Fibroblast of skin of right biceps (primary cell): ENCODE measurements at places on chromosomes 7 and 10.
A peak's percentile ranks its signal among the peaks of the same experiment; 100 is the strongest.

DNA sequence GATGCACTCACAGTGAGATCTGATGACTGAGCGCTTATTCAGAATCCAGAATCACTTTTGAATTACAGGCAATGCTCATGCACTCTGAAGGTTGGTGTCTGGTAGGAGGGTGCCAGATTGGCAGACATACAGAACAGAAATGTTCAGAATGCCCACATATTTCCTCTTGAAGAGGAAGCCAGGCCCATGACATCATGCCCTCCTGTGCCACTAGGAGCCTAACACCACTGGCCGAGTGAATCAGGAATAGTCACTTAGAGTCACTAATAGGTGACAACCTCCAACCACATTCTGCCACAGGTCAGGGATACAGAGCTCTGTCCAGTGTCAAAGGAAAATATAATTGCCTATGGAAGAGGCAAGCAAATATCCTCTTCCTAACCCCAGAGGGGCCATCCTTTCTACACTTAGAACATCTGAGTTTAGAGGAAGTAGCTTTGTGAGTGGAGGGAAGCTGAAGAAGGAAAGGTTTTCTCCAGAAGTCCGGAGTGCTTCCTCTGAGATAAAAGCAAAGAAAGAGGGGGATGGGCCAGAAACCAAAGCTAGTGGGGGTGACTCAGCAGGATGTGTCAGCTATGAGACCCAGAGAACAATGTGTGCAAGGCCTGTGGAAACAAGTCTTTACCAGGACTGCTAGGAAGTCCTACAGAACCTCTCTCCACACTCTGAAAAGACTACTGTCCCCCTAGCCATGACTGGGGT lies 838.8 kb downstream of the GRID1 start:
- peak; percentile 40 for DNase-seq

DNA sequence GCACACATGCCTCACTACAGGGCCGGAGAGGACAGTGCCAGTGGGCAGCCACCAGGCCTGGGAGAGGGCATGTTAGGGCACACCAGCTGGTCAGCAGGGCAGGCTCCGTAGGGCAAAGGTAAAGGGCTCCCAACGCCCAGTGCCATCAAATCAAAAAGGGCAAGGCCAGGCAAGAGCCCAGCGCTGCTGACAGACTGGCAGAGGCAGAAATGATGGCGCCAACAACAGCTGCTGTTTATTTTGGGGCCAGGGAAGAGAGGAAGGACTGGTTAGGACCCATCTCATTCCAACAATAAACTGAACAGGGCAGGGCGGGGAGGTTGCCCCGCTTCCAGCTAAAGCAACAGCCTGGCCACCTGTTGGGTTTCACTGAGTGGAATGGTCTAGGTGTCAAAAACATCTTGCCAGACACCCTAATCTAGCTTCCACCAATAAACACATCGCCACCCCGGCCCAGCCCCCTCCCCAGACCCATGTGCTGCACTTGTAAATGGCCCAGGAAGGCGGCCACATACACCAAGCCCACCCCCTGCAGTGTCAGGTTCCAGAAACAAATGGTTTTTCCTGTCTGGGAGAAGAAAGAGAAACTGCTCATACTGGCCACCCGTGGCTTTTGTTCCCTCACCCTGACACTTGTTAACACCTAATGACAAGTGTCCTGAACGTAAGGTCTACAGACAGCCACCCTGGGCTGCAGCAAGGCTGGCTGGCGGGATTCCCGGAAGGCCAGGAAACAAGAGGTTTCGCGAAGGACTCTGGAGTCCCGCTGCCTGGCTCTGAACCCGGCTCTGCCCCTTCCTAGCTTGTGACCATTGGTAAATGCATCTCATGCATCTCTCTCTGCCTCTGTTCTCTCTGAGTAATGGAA lies 15.3 kb downstream of the SH3PXD2A start:
- DNase-seq, result no peak

DNA sequence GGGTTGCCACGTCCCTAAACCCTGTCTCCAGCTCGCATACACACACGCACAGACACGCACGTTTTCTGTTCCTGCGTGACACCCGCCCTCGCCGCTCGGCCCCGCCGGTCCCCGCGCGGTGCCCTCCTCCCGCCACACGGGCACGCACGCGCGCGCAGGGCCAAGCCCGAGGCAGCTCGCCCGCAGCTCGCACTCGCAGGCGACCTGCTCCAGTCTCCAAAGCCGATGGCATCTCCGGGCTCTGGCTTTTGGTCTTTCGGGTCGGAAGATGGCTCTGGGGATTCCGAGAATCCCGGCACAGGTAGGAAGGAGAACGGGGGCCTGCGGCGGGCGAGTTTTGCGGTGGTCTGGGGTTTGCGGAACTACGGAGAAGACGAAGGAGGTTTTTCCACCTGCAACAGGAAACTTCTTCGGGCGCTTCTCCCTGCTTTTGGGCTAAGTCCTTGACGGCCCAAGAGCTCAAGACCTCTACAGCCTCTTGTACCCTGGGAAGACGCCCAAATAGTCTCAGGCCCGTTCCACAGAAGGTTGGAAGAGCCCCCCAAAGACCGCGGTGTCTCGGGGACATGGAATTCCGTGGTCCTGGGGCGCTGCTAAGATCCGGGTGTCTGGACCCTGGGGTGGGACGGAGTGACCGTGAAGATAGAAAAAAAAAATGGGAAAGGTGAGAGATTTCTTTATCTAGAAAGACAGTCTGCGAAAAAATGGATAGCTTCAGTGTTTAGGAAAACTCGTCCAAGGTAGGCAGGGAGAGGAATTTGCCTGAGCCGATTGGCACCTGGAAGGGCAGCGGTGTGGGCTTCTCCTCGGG lies at the start of gene GAD2:
Gene GAD2, plus strand, starts transcription at position 190 of the 811 bp plus-strand sequence. Its CDS starts 36 bp downstream, at position 226.
- DNase-seq, result no peak

GRCh38 chr7:75690121-75690523 lies 48.6 kb downstream of the HIP1 start:
- no peak for DNase-seq

- DNase-seq, result no peak
Measured at GRCh38 chr10:28925121-28925663, 247.9 kb downstream of the BAMBI start.

GRCh38 chr10:45438466-45439090 lies 64.6 kb downstream of the ALOX5 start:
- no peak for DNase-seq

GRCh38 chr10:100038561-100039071 lies 28.9 kb upstream of the DNMBP start:
- DNase-seq, result no peak

- no peak for DNase-seq
Measured at GRCh38 chr10:25280573-25280972, 105.8 kb downstream of the GPR158 start.

DNA sequence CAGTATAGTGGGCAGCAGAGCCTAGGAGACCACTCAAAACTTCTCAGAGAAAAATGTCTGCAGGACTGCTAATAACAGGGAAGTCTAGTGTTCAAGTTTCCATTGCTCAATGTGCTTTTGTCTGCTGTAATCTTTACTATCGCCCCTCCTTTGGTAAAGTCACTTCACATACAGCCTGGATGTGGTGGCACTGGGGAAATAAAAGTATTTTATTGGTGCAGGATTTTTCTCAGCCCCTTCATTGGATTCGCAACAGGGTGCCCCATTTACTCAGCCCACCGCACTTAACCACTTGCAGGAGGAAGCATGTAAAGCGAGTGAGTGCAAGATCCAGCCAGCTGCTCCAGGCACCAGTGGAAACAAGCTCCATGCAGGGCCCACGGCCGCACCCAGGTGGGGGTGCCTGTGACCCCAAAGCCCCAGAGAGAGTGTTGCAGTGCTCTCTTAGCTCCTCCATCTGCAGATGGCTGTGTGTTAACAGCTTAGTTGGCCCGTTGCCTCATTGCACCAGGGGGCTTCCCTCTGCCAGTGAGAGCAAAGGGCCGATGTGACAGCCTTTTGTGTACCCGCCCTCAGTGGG lies 163.5 kb upstream of the TMEM72 start:
- no peak for DNase-seq

DNA sequence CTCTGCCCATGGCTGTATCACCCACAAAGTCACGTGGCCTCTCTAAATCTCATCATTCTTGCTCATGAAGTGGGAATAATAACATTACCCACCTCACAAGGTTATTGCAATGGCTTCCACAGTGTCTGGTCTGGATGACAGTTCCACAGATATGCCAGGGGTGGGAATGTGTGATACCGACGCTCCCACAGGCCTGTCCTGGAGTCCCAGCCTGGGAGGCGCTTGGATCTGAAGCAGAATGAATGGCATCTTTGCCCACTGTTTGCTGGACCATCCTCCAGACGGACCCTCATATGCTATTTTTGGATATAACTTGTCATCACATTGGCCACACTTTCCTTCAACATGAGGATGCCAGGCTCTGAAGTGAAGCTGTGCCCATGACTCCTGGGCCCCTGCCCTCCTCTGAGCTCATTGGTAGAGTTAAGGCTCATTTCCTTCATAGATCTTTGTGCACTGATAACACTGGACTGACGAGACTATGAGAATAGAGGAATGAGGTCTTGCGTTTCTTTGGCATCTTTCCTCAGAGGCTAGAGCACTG lies 279.8 kb upstream of the ZNF32 start:
- no peak for DNase-seq

GRCh38 chr7:134589491-134589941 lies 40.6 kb downstream of the AKR1B15 start:
- DNase-seq, result no peak

DNA sequence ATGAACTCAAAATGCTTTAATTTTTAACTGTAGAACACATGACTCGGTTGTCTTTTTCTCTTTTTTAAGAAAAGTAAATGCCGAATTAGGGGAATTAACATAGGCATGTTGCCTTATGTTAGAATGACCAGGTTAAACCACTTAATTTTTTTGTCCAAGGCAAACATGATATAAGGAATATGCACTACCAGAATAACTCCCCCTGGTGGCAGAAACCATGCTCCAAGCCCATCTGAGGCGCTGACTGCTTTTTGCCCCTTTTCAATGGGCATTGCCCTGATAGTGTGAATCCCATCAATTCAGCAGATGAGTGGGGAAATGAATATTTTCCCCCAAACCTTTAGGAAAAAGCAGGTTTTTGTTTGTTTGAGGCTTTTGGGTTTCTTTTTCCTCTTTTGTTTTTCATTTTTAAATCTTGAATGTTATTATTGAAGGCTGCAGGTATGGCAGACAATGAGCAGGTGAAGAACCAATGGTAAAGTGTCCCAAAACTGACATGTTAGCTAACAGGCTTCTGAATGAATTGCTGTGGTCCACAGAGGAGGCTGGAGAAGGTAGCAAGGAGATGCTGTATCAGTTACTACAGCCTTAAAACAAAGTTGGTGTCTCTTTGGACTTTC lies 284.3 kb downstream of the SORCS3 start:
- peak; percentile 37 for DNase-seq

GRCh38 chr7:122989041-122989440 lies 6.5 kb downstream of the TAS2R16 start:
- no peak for DNase-seq

DNA sequence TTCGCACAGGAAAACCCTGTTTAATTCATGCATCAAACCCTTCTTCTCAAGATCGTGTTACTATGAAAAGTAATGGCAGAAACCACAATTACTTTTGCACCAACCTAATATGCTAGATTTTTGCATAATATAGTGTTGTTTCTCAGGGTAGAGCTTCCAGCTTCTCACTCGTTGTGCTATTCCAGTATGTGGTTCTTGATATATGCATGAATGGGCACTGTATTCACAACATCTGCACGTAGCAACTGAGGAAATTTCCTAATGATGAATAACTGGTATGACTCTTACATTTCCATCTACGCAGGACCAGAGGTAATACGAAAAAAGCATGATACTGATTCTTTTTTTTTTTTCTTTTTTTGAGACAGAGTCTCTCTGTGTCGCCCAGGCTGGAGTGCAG lies 326.6 kb upstream of the GALNT17 start:
- DNase-seq, result no peak

GRCh38 chr7:128106821-128107220 lies 75.6 kb upstream of the LRRC4 start:
- no peak for DNase-seq

DNA sequence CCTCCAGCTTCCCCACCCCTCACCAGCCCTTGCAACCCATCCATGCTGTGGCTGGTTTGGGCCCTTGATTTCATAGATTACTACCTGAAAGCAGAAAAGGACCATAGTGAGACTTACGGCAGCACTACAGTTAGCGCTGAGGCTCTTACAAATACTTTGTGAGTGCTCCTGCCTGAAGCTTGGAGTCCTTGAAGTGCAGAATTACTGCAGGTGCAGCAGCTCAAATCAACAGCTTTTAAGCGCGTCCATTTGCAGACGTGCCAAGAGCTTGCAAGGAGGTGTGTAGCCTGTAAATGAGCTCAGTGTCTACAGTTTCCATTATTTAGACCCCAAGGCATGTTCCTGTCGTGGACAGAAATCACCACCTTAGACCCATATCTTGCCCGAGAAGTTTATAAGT lies 103.0 kb downstream of the CELF2 start:
- DNase-seq, result no peak

DNA sequence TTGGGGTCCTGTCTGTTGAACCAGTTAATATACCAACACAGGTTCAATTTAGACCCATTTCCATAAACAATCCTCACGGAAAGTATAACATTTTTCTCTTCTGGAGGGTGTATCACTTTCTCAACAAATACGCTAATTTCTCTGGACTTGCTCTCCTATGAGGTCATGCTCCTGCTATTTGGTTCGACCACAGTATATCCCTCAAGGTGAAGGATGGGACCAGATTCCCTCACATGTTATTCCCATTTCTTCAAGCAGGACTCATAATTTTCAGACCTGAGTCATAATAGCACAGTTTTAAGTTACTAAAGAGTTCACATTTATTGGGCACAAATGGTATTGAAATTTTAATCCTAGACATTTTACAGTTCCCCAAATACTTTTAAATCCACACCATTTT lies 57.2 kb downstream of the ADAM12 start:
- peak; percentile 80 for DNase-seq

- peak; percentile 32 for DNase-seq
Measured at GRCh38 chr10:92712016-92712889, 22.5 kb downstream of the HHEX start.

DNA sequence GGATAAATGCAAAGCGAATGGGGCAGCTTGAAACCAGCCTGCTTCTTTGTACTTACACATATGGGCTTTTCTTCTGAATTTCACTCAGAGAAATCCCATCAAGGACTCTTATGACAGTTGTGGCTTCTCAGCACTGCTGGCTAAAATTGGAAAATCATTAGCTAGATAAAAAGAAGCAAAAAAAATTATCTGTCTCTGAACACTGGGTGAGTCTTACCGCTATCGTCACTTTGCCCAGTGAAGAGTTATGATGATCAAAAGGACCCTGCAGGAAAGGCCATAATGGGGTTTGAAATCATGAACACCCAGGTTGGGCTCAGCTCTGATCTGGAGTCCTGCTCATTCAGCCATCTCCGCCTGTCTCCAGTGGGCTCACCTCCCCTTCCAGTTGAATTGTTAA lies 34.3 kb downstream of the AOAH start:
- no peak for DNase-seq

DNA sequence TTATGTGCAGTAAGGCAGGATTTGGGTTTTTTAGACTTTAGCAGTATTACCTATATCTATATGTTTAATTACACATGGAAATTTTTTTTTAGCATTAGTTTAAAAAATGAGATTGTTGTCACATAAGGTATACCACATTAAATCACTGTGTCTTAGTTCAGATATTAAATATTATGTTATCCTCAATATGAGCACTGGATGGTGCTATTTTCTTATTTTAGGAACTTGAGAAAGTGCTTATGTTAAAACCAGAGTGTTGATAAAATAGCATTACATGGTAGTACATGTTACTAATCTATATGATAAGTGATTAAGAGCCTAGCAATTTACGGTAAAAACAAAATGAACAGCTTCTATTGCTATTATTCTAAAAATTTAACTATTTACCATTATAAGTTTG lies 28.8 kb downstream of the MIOS start:
- peak; percentile 6 for DNase-seq
